ENCODE measurements at places on chromosomes 4 and X.

GRCh38 chrX:13373431-13374187 is 53.8 kb upstream of the ATXN3L start:
- DNase-seq, result no peak

DNA sequence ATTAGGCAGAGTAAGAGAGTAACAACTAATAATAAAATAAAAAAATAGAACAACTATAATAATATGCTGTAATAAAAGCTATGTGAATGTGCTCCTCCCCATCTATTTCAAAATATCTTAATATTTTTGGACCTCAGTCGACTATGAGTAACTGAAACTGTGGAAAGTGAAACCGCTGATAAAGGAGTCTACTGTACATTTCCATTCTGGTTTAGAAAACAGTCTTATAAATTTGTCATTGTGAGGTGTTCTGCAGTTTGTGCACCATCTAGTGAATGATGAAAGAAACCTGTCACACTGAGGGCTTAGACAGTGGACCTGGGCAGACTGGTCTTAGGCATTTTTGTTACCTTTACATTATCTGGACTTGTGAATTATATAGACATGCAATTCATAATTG is 42.0 kb downstream of the TMEM150C start:
- DNase-seq, result no peak

- DNase-seq, result no peak
Measured at GRCh38 chr4:5757536-5757935, 46.5 kb downstream of the EVC start.

- DNase-seq, result no peak
Measured at GRCh38 chrX:100363896-100364295, 46.2 kb downstream of the PCDH19 start.

DNA sequence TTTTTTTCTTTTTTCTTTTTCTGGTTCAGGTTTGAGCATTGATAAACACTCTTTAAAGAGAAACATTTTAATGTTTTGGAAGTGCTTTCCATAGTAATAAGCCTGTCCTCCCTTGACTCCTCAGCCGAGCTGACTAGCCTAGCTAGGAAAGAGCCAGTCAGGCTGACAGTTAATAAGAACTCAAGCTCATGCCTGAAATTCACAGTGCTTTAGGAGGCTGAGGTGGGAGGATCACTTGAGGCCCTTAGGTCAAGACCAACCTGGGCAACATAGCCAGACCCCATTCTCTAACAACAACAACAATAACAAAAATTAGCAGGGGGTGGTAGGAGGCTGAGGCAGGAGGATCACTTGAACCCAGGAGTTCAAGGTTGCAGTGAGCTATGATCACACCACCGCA is 53.4 kb upstream of the ZCCHC13 start:
- no peak for DNase-seq

- DNase-seq, result no peak
Measured at GRCh38 chrX:70664726-70665125, 220.1 kb downstream of the DLG3 start.

GRCh38 chrX:74277320-74277719 is 26.7 kb upstream of the ZCCHC13 start:
- no peak for DNase-seq

GRCh38 chrX:1084689-1085088 is 127.8 kb downstream of the CRLF2 start:
- no peak for DNase-seq

DNA sequence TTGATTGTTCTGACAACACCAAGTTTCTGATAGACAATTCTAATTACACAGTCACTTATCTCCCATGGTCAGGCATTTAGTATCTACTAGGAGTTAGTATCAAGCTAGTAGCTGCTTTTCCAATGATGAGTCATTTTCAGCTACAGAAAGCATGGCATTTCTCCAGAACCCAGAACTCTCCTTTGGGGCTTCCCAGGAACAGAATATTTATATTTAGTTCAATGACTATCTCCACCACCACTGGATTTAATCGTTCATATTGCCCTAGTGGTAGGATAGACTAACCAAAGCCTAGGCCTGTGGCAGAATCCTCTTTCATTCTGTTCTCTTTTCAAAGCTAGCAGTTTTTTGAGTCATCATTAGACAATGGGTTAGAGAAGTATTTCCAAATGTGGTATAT is 569.4 kb downstream of the GABRG1 start:
- no peak for DNase-seq

DNA sequence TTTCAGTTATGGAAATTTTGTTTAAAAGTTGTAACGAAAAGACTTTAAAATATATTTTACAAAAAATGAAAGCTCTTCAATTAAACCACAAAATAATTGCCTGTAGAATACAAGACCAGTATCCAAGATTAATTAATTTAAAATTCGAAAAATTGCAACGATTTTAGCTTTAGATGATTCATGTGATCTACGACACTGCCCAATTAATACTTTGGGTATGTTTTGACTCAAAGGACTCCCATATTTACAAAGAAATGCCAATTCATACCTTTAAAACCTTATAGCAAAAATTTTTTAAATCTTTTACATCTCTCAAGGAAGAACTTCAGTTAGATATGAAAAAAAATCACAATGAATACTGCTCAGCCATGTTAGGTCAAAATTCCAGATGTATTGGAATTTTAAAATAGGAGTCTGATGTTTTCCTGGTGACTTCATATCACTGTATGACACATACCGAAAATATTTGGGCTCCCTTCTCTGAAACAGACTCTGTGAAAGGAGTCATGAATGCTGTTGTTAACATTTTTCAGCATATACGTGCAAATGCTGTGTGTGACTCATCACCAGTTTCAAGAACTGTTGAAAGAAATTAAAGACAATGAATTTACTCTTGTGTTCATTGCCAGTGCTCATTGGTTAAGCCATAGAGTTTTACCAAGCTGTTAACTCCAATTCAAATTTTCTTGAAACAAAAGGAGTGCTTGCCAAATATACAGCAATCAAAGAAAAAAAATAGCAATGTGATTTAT is 13.8 kb upstream of the SMS start:
- DNase-seq, result no peak

DNA sequence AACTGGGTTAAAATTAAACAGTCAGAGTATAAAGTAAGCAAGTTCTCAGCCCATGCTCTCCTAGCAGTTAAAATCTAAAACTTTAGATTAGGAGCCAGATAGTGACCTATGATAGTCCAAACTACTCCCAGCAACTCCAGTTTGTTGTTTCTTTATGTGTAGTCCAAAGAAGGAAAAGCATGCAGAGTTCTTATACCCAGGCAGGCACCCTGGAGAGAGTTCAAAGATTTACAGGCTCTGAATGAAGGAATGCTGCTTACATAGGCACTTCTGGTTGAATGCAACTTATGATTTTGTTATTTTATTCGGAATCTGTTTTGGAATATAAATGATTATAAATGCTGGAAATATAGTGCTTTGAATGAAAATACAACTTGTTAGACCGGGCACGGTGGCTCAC is 67.2 kb downstream of the GPAT3 start:
- DNase-seq, result no peak

DNA sequence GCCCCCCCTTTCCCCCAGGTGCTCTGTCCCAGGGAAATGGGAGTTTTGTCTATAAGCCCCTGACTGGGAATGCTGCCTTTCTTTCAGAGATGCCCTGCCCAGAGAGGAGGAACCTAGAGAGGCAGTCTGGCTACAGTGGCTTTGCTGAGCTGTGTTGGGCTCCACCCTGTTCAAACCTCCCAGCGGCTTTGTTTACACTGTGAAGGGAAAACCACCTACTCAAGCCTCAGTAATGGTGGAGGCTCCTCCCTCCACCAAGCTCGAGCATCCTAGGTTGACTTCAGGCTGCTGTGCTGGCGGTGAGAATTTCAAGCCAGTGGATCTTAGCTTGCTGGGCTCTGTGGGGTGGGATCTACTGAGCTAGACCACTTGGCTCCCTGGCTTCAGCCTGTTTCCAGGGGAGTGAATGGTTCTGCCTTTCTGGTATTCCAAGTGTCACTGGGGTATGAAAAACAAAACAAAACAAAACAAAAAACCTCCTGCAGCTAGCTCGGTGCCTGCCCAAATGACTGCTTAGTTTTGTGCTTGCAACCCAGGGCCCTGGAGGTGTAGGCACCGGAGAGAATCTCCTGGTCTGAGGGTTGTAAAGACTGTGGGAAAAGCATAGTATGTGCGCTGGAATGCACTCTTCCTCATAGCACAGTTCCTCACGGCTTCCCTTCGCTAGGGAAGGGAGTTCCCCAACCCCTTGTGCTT is 41.7 kb downstream of the ITM2A start:
- no peak for DNase-seq

DNA sequence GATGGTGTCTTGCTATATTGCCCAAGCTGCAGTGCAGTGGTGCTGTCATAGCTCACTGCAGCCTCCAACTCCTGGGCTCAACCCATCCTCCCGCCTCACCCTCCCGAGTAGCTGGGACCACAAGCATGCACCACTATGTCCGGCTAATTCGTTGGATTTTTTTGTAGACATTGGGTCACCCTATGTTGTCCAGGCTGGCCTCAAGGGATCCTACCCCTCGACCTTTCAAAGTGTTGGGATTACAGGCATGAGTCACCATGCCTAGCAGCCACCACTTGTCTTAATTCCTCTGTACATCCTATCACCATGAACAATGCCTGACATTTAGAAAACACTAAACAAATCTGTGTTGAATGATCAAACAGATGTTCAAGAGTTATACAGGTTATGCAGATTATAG is 76.7 kb downstream of the NLGN4X start:
- no peak for DNase-seq

DNA sequence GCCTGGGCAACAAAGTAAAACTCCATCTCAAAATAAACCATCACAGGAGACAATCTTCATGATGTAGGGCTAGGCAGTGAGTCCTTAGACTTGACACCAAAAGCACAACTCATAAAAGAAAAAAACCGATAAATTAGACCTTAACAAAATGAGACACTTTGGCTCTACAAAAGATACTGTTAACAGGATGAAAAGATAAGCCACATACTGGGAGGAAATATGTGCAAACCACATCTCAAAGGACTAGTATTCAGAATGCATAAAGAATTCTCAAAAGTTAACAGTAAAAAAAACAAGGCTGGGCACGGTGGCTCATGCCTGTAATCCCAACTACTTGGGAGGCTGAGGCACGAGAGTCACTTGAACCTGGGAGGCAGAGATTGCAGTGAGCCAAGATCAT is 13.2 kb downstream of the EFHC2 start:
- DNase-seq, result no peak

GRCh38 chr4:42816189-42816879 is 76.2 kb upstream of the GRXCR1 start:
- no peak for DNase-seq

DNA sequence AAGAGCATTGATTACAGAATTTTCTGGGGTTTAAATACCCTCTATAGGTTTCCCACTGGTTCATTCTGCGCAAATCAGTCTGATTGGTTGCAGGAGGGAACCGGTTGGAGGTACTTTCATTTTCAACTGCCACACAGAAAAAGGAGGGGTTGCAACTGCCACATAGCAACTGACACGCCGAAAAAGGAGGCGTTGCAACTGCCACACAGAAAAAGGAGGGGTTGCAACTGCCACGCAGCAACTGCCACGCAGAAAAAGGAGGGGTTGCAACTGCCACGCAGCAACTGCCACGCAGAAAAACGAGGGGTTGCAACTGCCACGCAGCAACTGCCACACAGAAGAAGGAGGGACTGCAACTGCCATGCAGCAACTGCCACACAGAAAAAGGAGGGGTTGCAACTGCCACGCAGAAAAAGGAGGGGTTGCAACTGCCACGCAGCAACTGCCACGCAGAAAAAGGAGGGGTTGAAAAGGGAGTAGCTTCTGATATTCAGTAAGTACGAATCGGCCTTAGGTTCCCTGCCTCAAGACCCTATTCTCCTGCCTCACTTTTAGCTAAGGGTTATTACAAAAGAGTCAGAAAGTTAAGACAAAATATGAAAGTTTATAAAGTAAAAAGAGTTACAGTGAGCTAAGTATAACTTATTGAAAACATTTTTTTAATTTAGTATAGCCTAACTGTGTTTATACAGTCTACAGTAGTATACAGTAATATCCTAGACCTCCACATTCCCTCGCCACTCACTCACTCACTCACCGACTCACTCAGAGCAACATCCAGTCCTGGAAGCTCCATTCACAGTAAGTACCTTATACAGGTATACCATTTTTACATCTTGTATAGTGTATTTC is 431.8 kb downstream of the KCTD8 start:
- DNase-seq, result no peak

GRCh38 chrX:14039344-14039743 is 9.7 kb upstream of the GEMIN8 start:
- DNase-seq, result no peak

- DNase-seq, result peak; percentile 30
Measured at GRCh38 chr4:26061248-26061986, 147.4 kb downstream of the SMIM20 start.

DNA sequence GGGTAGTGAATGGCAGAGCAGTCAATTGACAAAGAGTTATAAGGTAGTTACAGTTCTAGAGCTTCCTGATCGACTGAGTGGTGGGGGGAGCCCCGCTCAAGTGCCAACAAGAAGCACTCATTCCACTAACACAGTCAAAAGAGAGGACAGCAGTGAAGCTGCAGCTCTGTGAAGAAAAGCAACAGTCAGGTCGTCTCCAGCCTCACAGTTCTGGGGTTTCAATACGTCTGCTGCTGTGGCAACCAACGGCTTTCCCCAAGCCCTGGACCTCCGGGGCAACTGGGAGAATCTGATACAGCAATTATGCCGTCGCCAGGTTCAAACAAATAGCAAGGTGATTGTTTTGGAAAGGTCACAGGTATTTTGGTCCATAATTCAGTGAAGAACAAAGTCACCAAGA is 30.8 kb downstream of the GPM6B start:
- no peak for DNase-seq

- DNase-seq, result no peak
Measured at GRCh38 chr4:37737466-37737865, 51.3 kb upstream of the RELL1 start.
